ENCODE measurements at places on chromosomes 12 and 14. TPM values are rescaled to one million over a fixed set of nuclear protein-coding genes. Genes with fewer than 3 reads are reported as not detected.

Gene TMEM132C
- not detected for total RNA-seq

Gene RDH16
- total RNA-seq, result not detected

Gene COCH
- not detected for total RNA-seq

Gene KRT72
- not detected for total RNA-seq

Gene PLEKHH1
- total RNA-seq, result 1.8 TPM

Gene RPGRIP1
- not detected for total RNA-seq

Gene FAM186B
- total RNA-seq, result not detected

Gene TAS2R50
- not detected for total RNA-seq

Gene FAM90A1
- total RNA-seq, result not detected

Gene APOLD1
- 18.9 TPM for total RNA-seq

Gene ADCY4
- total RNA-seq, result not detected

Gene PGF
- total RNA-seq, result 9.3 TPM

Gene LTBR
- total RNA-seq, result 0.49 TPM

Gene PTPN21
- total RNA-seq, result 3.7 TPM

Data from M059J (cell line).